ENCODE measurements at places on chromosomes 3 and 15. TPM values are rescaled to one million over a fixed set of nuclear protein-coding genes. Genes with fewer than 3 reads are reported as not detected.

NR2E3 gene
- 0.68 TPM for total RNA-seq

IL17RD gene
- 2.3 TPM for total RNA-seq

DNA sequence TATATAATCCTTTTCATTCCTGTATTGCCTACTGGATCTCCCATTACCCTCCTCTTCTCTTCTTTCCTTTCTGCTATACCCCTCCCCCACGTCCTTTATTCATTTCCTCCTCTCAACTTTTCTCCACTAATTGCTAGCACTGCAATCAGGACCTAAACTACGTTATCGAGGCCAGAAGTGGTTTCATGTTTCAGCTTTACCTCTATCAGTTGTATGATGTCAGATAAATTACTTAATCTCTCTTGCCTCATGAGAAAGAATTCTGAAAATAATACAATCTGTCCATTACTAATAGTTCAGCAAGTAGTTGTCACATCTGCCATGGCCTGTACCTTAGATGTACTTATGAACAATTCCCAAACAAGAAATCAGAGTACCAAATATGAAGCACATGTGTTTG lies 10.6 kb downstream of the POPDC2 start:
- no peak for DNase-seq

GRCh38 chr15:50916400-50916799 lies 7.9 kb downstream of the AP4E1 start:
- no peak for DNase-seq

GRCh38 chr3:155619118-155619915 lies 125.6 kb downstream of the PLCH1 start:
- DNase-seq: no peak

- DNase-seq: no peak
Observed at GRCh38 chr3:182445576-182445975, 347.7 kb upstream of the ATP11B start.

DNA sequence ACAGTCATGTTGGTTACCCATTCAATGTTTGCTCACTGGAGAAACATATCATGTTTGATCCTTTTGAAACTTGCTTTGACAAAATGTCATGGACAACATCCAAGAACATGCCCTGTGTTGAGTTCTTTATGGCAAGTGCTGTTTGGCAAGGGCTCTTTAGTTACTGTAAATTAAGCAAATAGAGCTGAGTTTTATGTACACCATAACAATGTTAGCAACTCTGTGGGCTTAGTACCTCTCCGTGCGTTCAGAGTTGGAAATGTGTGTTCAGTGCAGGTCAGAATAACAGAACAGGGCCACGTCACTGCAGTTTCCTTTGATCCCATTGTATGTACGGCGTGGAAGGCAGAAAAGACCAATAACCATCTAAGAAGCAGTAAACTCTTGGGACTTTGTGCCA lies 132.5 kb downstream of the MYRIP start:
- DNase-seq: no peak

GRCh38 chr15:52085299-52085698 lies 27.3 kb downstream of the BCL2L10 start:
- DNase-seq: no peak
